CD4-positive, alpha-beta T cell treated with Interleukin-17A for 4 hours (primary cell): ENCODE measurements at places on chromosomes 7 and 10.

DNA sequence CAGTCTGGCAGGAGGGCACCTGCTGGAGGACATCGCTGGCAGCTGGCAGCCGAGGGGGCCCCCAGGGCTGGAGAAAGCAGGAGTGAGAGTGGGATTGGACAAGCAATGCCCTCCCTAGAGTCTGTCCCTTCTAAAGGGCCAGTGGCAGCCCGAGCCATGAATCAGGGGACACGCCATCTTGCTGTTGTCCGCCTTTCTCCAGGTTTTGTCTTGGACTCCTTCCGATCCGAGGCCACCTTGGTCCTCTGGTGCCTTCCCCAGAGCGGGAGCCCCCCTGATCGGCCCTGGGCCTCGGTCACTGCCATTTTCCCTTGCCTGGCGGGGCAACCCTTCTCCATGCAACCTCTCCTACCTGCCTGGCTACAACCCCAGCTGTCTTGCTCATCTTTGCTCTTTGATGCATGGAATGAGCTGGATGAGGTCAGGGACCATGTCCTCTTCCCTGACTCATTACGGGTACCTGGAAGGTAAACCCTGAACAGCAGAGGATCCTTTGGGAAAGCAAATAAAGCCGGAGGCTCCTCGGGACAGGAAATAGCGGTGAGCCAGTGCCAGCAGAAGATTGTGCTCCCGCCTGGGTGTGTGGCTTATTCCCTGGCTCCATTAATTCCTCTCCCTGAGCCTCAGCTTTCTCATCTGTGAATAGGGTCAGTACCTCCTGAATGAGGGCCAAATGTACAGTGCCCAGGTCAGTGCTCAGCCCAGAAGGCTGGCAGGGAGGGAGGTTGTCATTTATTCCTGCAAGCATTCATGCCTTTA lies 112.0 kb downstream of the GRK5 start:
- no peak for DNase-seq

- no peak for DNase-seq
These were observed 134.2 kb downstream of the SLC25A13 start for GRCh38 chr7:96187735-96188134.

GRCh38 chr10:47127188-47127785 lies 172.7 kb upstream of the GDF10 start:
- no peak for DNase-seq

GRCh38 chr7:75650062-75650461 lies 88.7 kb downstream of the HIP1 start:
- DNase-seq: no peak

GRCh38 chr7:93196336-93196735 lies 29.9 kb downstream of the HEPACAM2 start:
- DNase-seq: no peak

- no peak for DNase-seq
These were observed 111.8 kb downstream of the WDR11 start for GRCh38 chr10:120962756-120963593.

- no peak for DNase-seq
These were observed 182.7 kb downstream of the ELFN1 start for GRCh38 chr7:1852517-1853430.

DNA sequence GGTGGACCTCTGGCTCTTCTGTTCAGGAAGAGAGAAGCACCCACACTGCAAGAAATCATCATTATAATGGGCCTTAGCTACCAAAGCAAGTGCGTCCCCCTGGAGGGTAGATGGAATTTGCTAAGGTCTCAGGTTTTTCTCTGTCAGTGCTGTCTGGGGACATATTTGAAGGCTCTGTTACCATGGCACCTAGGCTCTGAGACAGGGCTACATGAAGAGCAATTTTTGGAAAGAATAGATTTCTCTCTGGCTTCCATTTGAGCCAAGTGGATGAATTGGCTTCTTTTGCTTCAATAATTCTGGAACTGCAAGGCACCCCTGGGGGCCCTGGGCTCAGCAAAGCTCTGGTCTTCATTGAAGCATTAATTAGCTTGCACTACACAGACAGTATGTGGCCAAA lies 349.1 kb upstream of the GALNT17 start:
- DNase-seq: no peak

- DNase-seq: no peak
These were observed 108.8 kb downstream of the SMURF1 start for GRCh38 chr7:99034932-99035722.

DNA sequence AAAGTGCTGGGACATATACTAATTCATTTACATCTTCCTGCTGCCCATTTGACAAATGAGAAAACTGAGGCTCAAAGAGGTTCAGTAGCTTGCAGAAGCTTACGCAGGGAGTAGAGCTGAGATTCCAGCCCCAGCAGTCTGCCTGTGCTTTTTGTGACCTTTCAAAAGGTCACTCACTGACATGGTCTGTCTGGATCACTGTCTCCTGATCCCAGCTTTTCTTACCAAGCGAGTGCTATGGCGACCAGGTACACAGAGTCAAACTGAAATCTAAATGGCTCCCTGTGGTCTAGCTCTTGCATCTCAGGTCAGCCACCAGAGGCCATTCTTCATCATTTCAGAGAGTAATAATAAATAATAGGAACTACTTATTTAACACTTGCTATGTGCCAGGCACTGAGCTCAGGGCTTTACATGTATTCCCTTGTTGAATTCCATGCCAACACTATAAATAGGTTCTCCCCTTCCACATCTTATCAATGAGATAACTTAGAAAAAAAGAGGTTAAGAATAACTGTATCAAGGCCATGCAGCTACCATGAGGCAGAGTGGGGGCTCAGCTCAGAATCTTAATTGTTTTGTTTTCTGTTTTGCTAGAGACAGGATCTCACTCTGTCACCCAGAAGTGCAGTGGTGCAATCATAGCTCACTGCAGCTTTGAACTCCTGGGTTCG lies 381.0 kb downstream of the CALN1 start:
- DNase-seq: no peak

DNA sequence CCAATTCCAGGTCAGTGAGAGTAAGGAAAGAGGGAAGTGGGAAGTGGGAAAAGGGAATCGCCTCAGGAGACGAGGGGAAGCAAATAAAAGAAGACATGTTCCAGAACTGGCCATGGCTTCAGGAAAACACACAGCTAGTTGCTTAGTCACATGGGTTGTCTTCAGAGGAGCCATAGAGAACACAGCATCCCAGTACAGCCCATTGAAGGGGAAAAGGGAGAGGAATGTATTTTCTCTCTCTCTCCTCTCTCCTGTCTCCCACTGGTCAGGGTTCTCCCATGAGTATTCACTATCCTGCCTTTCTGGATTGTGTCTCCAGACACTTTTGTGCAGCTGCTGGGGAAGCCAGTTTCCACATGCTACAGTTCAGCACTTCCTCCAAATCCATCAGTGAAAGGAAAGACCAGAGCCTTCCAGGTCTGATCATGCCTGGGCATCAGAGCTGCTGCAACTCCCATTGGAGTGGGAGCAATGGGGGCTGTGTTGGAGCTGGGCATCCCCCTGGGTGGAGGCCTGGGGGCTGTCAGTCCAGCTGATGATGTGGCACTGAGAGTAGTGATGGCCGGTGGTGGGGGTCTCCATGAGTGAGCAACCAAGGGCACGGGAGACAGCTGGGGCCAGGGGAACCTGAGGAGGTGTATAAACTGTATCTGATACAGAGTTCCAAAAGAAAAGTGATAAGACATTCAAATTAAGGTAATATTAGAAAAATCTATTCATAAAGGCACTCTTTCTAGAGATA lies 38.6 kb downstream of the MAP3K8 start:
- no peak for DNase-seq

DNA sequence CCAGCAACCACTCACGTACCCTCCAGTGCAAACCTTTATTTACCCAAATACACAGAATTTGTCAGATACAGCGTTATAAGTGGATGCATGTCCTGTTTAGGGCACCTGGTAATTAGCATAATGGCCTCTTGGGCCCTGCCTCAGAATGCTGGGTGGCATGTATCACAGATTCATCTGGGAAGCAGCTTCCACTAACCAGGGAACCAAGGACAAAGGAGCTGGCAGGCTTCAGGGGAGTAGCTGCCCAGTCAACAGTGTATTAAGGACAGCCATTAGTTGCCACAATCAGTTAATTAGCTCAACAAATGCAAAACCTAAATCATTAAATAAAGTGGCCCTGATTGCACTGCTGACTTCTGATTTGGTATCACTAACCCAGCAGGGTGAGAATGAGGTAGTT lies 105.7 kb downstream of the RAPGEF5 start:
- no peak for DNase-seq

DNA sequence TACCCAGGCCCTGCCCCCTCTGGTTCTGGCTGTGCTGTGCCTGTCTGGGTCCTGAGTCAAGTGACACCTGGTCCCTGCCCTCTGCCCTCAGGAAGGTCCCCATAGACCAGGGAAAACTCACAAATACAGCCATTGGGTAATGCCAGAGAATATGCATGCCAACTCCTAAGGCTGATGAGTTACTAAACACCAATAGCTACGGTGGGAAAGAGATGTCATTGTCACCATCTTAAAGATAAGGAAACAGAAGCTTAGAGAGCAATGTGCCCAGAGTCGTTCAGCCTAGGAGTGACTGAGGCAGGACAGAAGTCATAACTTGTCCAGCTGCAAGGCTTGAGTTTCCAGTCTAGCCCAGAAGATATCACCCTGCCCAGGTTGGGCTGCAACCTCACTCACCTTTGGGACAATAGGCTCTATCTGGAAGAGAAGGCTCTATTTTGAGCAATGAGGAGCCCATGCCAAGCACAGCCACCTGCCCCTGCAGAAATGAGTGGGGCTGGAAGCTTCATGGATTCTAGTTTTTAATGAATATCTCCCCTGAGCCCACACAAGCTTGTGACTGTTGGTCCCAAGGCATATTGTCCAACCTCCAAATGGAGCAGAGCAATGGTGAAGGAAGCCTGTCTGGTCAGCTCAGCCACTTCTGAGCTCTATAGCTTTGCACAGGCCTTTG lies 42.6 kb downstream of the ZNF273 start:
- no peak for DNase-seq

DNA sequence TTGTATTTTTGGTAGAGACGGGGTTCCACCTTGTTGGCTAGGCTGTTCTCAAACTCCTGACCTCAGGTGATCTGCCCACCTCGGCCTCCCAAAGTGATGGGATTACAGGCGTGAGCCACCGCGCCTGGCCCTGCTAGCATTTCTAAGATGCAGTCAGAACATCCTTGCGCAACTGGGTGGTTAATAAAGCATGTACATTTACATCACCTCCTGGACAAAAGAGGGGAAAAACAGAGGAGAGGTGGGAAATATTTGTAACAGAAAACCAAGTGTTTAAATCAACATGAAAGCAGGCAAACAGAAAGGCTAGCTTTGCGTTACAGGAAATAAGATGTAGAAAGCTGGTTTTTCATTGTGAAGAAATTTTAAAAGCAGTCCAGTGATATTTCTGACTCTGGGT lies 220.9 kb upstream of the KMT2E start:
- DNase-seq: no peak

GRCh38 chr10:26697922-26698608 lies 564 bp downstream of the PDSS1 start:
- no peak for DNase-seq

- DNase-seq: no peak
These were observed 16.7 kb upstream of the CLIP2 start for GRCh38 chr7:74272305-74273038.

DNA sequence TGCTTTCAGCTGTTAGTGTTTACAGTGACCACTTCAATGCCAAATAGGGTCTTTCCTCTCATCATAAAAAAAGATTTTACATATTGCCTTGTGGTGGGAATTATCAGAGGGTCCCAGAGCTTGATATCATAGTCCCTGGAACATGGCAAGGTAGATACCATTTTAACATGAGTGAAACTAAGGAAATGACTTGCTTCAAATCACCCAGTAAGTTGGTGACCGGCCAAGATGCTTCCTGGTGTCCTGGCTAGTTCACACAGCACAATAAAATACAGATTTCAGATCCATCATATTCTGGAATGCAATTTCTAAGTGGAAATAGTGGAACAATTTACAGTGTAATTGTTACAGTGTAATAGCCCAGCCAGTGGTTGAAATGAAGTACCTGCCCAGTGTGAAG lies 36.6 kb downstream of the CNNM1 start:
- no peak for DNase-seq

- no peak for DNase-seq
These were observed 69.0 kb upstream of the NPVF start for GRCh38 chr7:25297278-25297677.

DNA sequence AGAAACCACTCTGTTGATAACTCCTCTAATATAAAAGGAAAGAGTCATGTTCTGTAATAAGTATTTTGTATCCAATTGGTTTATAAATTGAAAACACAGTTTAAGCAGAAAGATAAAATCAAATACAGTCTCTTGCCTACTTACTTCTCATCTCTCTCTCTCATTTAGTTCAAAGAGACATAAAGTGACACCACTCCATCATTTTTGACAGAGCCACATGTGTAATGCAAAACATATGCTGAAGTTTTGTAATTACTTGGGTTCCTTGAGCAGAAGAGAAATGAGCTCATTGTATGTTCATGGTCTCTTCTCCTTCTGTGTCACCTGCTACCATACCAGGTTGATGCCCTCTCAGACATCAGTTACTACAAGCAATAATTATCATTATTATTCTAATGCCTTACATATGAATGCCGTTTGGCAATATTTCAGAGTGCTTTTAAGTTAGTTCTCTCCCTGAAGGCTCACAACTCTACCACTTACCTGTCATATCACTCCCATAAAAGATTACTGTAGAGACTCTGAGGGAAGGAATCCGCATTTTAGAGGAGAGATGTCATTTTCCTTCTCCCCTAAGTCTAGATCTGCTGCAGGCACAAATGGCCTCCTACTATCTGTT lies 59.9 kb upstream of the SKAP2 start:
- no peak for DNase-seq

DNA sequence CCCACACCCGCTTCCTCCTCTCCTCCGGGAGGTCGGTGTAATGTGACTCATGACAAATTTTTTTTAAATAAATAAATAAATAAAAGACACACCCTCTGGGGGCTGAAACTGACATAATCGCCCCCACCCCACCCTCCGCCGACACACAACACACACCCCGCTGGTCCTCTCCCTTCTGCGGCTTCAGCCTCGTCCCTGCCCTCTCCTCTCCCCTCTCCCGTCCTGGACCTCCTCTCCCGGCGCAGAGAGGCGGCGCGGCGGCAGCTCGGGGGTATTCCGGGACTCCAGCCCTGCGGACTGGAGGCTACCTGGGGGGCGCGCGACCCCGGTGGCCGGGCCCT lies 686 bp downstream of the ABI1 start:
- peak; percentile 65 for DNase-seq

DNA sequence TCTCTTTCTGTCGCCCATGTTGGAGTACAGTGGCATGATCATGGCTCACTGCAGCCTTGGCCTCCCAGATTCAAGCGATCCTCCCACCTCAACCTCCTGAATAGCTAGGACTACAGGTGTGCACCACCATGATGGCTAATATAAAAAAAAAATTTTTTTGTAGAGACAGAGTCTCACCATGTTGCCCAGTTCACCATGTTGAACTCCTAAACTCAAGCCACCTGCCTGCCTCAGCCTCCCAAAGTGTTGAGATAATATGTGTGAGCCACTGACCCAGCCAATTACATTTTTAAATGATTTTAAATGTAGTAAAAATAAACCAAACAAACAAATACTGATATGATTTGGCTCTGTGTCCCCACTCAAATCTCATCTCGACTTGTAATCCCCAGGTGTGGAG lies 101.7 kb upstream of the LEP start:
- DNase-seq: no peak

GRCh38 chr7:87091487-87092066 lies 32.1 kb upstream of the ELAPOR2 start:
- DNase-seq: no peak
